ENCODE measurements at places on chromosomes 5 and 9. TPM values are rescaled to one million over a fixed set of nuclear protein-coding genes. Genes with fewer than 3 reads are reported as not detected.

The ANKRD33B gene
- total RNA-seq = 1.3 TPM

The ZNF366 gene
- 0.03 TPM for total RNA-seq

The CRB2 gene
- total RNA-seq = not detected

The LRRC70 gene
- total RNA-seq = 1.5 TPM

The F2RL2 gene
- not detected for total RNA-seq

The ADAMTSL2 gene
- total RNA-seq = 0.83 TPM

The TMEM203 gene
- total RNA-seq = 38.3 TPM

The SPINK6 gene
- total RNA-seq = 0.61 TPM

- peak; percentile 6 for DNase-seq
These were observed 1.3 kb upstream of the INIP start for GRCh38 chr9:112719241-112719691.

GRCh38 chr9:130186839-130187522, 14.8 kb downstream of the NCS1 start:
- DNase-seq = peak; percentile 45

DNA sequence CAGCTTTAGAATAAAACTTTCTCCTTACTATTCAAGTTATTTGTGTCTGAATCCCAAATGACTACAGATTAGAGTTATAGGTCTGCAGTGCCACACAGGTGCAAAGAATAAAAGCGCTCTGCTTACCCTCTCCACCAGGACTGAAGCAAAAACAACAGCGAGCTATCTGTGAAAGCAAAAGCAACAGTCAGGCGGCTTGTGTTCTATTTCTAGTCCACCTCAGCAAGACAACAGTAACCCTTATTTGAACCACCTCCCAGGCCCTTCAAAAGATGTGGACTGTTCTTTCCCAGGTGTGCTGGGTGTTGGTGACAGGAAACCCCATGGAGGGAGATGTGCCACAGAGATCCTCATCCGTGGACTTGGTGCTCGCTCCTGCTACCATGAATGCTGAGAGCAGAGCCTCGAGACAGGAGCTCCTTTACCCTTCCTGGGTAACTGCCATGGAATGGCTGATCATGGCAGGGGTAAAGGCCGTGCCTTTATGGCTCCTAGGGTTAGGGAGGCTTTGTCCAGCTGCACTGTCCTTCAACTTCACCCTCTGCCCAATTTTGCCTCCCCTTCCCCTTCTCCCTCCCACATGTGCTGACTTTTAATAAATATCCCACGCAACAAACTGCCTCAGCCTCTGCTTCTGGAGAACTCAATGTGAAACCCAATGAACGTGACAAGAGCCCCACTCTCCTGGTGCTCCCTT, 108.6 kb downstream of the SERINC5 start:
- DNase-seq = no peak

DNA sequence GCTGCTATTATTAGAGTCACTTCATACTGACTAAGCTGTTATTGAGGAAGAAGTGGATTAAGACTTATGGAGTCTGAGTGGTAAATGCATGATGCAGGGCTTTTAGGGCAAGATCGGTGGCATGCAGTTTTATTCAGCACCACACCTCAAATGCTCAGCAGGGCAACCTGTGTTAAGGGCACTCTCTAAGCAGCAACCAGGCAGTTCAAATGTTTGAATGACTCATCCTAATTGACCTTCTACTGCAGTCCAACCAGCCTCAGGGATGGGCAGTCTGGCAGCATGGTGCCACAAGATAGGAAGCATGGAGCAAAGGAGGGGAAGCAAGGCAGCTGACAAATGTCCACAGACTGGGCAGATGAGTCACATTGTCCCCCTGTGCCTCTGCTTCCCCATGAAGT, 80.2 kb upstream of the MIER3 start:
- DNase-seq = peak; percentile 49

GRCh38 chr9:116219686-116220085, 66.1 kb downstream of the PAPPA start:
- peak; percentile 11 for DNase-seq

DNA sequence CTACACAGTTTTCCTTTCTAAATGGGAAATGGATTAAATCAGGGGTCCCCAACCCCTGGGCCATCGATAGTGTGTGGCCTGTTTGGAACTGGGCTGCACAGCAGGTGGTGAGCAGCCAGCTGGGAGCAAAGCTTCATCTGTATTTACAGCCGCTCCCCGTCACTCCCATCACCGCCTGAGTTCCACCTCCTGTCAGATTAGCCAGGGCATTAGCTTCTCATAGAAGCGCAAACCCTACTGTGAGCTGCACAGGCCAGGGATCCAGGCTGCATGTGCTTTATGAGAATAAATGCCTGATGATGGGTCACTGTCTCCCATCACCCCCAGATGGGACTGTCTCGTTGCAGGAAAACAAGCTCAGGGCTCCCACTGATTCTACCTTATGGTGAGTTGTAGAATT, 41.2 kb upstream of the FLT4 start:
- DNase-seq = no peak

DNA sequence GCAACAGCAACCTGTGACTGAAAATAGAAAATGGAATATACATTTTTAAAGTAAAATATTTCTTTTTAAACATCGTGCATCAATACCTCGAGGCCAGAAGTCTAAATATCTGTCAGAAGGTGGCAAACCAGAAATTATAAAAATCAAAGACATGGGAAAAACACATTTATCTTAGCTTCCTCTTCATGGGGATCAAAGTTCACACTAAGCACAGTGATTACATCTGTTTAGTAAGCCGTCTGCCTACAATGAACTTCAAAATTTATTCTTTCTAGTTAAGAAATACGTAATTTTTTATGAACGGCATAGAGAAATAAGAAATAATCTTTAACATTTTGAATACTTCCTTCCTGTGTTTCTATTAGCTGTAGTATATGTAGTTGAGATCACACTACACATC, 17.9 kb upstream of the SV2C start:
- DNase-seq = no peak

- peak; percentile 84 for DNase-seq
These were observed 1.1 kb downstream of the LURAP1L start for GRCh38 chr9:12775679-12776512.

- DNase-seq = no peak
These were observed 47.5 kb downstream of the VPS13A start for GRCh38 chr9:77224746-77225312.

- DNase-seq = no peak
These were observed 83.3 kb downstream of the EGFLAM start for GRCh38 chr5:38341641-38342040.

GRCh38 chr5:34749431-34749873, 89.5 kb upstream of the TTC23L start:
- no peak for DNase-seq

- DNase-seq = no peak
These were observed 77.2 kb downstream of the CTSL start for GRCh38 chr9:87803166-87803565.

DNA sequence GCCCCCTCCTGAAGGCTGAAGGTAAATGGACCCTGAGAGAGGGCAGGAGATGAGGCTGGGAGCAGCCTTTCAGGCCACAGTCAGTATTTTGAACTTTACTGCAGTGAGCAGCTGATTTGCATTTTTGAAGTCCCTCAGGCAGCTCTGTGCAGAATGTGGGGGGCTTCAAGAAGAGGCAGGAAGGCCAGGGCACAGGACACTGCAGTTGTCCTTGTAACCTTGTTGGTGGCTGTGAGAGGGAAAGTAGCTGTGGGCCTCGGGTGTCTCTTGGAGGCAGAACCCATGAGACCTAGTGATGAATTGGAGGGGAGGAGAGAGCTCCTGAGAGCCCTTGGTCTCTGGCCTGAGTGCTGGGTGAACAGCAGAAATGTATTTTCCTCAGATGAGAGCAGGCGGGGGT, 2.6 kb downstream of the CCDC180 start:
- DNase-seq = no peak

GRCh38 chr9:134592819-134593200, 48.8 kb upstream of the COL5A1 start:
- no peak for DNase-seq

DNA sequence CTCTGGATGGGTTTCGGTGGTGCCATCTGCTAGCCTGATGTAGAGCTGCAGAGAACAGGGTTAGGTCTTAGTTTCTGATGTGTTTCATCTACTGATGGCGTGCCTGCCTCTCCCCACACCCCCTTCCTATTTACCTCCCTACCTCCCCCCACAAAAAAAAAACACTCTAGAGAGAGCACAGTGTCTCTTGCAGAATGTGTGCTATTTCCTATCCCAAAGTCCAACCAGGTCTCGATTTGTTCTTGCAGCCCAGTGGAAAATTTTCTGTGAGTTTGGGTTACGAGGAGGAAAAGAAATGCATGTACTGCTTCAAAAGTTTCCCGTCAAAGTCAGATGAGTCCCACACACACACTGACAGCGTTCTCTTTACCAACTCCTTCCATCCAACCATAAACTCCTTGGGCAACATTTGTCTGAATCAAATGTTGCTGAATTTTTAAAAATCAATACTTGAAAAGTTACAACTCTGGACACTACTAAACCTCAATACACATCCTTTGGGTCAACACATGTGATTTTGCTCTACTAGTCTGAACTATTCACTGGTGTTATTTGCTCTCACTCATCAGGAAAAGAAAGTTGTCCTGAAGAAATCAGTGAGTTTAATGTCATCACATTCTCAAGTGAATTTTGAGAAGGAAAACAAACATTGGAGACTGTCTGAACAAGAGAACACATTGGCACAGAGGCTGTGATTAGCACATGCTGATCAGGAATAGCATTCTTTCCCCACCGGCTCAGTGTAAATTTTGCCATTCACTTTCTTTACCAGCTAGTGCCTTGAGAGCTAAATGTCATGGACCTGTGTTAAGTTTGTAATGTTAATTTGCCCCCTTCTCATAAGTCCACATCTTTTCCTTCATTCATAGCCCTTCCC, 84.1 kb downstream of the MAMDC2 start:
- DNase-seq = no peak

DNA sequence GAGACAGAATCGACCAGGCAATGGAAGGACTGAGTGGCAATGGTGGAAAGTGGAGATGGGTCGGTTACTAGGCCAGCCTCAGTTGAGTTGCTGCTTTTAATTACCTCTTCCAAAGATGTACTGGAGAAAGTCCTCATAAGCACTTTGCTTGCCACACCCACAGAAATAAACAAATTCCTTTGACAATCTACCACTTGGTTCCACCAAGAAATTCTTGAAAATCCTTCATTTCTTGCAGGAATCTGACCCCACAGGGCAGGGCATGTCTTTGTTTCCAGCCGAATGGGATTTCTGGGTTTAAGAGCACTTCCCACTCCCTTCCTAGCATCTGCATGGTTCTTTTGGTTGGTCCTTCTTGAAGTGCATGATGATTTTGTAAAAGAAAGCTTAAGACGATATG, 54.5 kb downstream of the ADAMTS12 start:
- no peak for DNase-seq

DNA sequence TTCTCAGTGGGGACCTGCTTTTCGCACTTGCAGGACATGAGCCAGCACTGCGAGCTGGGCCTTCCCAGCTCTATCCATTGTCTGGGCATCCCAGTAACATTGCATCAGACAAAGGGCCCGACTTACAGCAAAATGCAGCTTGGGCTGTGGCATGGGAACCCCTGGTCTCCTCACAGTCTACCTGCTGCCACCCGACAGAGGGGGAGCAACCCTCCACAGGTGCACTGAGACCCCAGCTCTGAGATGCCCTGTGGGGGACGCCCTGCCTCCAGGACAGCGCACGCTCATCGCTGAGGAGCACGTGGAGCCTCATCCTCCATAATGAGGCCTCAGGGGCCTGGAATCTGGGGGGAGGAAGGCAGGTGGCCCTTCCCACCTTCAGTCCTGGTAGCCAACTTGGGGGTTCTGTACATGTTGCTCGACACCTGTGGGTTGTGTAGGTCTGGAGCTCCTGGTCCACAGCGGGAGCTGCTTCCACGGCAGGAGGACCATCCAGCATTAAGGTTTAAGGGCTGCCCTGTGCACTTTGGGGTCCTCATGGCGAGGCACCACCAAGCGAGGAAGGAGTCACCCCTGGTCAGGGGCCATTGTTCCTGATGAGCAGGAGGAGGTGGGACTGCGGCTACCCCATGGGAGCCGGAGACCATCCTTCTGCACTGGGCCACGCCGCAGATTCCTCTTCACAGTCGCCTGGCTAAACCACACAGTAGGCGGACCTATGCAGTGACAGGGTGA, 376.5 kb upstream of the IRX1 start:
- DNase-seq = no peak
